Progenitor cell of endocrine pancreas (in vitro differentiated cells): ENCODE measurements at places on chromosomes 5 and 9. TPM values are rescaled to one million over a fixed set of nuclear protein-coding genes. Genes with fewer than 3 reads are reported as not detected.

The CKMT2 gene
- total RNA-seq, result 1.7 and 3.7 TPM in 2 replicates

The IFNA2 gene
- total RNA-seq, result not detected in 2 replicates

The BTNL8 gene
- total RNA-seq, result not detected in 2 replicates

The LHX2 gene
- total RNA-seq, result 0.24 TPM in 1 of 2 replicates, not detected in the other

The NUTM2F gene
- 0.16 TPM in 1 of 2 replicates, not detected in the other for total RNA-seq

The SHISAL2B gene
- total RNA-seq, result 0.51 TPM in 1 of 2 replicates, not detected in the other

The SPATA31D1 gene
- total RNA-seq, result not detected in 2 replicates

GRCh38 chr5:138649775-138650174 is 74.6 kb upstream of the HSPA9 start:
- H3K4me1 ChIP-seq, result peaks cover 4% of the 10 kb centered on the region
- no peak for DNase-seq
- peaks cover 18% of the 10 kb centered on the region for H3K27me3 ChIP-seq
- no peak overlapping the region for H3K27ac ChIP-seq
- no peak overlapping the region for H3K4me3 ChIP-seq

DNA sequence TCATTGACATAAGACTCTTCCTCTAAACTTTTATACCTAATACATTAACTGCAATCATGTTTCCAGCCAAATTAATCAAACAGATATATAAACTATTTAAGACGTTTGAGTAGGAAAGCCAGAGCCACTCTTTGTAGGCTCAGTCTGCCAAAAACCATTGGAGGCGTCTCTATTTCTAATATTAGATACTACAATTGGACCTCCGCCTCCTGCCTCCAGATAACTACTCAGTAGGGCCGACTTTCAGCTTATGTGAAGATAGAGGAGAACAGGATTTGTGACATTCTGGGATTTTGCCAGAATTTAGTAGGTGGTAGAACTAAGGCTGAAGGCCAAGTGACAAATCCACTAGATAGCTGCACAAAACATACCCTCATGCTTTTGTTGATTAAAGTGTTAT is 463.0 kb downstream of the CETN3 start:
- no peak overlapping the region for H3K4me3 ChIP-seq
- H3K27ac ChIP-seq, result no peak overlapping the region
- H3K27me3 ChIP-seq, result no peaks in the 10 kb centered on the region
- DNase-seq, result no peak

DNA sequence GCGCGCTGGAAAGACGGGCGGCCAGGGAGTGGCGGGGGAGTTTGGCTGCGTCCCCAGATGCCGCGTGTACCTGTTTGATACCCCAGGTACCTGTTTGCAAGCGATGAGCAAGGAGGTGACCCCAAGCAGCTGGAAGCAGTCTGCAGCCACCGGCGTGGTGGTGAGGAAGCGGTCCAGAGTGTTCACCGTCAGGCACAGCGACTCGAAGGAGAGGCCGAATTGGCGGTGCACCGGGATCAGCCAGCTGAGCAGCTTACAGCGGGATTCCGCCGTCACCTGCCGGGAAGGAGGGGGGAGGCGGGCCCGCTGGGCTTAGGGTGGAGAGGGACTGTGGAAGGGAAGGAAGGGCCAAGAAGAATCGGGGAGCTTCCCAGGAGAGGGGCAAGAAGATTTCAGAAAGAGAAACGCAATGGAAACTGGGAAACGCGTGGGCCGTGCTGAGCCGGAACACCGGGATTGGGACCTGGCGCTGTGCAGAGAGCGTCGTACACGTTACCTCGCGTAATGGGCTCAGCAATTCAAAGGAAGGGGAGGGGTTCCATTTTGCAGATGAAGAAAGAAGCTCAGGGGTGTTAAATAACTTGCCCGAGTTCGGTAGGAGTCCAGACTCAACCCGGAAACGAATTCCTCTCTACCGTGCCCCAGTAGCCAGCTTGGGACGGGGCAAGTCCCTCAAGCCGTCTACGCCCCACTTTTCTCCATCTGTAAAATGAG is 980 bp downstream of the CCNO start:
- no peak overlapping the region for H3K27ac ChIP-seq
- H3K4me3 ChIP-seq, result peak overlapping the region; percentile 77
- peaks cover 80% of the 10 kb centered on the region for H3K27me3 ChIP-seq
- H3K36me3 ChIP-seq, result no peaks in the 10 kb centered on the region

DNA sequence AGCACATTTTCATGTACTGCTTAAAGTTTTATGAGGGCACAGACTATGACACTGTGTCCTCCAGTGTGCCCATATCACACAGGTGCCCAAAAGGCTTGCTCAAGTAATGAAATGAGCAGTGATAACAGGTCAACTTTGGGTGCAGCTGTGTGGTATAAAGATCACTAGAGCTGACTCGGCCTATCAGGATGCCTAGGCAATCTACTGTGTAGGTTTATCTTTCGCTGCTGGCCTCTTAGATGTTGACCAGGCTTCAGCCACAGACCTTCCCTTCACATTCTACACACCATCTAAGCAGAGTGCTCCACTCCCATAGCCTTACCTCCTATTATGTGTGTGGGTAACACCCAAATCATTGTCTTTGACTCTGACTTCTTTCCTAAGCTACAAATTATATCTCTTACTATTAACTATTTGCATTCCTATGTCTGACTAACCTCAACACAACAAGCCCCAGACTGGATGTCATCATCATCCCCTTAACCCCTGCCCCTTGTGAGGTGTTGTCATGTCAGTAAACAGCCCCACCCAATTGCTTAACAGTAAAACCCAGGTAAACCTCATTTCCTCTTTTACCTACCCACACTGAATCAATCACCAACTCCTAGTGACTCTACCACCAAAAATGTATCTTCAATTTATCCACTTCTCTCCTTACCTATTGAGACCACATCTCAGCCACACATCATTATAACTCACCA is 2.5 kb downstream of the SREK1IP1 start:
- no peak for DNase-seq
- peaks cover 26% of the 10 kb centered on the region for H3K4me1 ChIP-seq
- peak overlapping the region; percentile 9 for H3K4me3 ChIP-seq
- peaks cover 4% of the 10 kb centered on the region for H3K36me3 ChIP-seq
- H3K27ac ChIP-seq, result no peak overlapping the region
- no peaks in the 10 kb centered on the region for H3K27me3 ChIP-seq

GRCh38 chr9:93222890-93223259 is 38.9 kb downstream of the WNK2 start:
- no peak for DNase-seq
- H3K4me1 ChIP-seq, result peaks cover 26% of the 10 kb centered on the region
- no peak overlapping the region for H3K4me3 ChIP-seq
- no peaks in the 10 kb centered on the region for H3K27me3 ChIP-seq
- peak overlapping the region; percentile 67 for H3K27ac ChIP-seq

DNA sequence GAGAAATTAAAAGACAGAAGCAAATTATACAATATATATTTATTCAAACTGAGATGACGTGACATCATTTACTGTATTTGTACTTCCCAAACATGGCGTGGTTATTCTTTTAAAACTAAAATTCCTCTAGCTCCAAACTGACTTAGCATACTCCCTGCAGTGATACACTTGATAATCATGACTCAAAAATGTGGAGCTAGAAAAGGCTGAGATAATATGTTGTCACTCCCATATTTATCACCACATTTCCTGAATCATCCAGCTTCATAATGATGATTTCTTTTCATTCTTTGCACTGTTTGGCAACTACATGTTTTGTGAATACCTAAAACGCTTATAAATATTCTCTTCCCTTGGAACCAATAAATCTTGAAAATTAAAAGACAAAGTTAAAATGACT is 341.0 kb downstream of the EBF1 start:
- H3K4me3 ChIP-seq, result no peak overlapping the region
- peaks cover 6% of the 10 kb centered on the region for H3K4me1 ChIP-seq
- DNase-seq, result no peak
- no peak overlapping the region for H3K27ac ChIP-seq
- H3K27me3 ChIP-seq, result peaks cover 5% of the 10 kb centered on the region

DNA sequence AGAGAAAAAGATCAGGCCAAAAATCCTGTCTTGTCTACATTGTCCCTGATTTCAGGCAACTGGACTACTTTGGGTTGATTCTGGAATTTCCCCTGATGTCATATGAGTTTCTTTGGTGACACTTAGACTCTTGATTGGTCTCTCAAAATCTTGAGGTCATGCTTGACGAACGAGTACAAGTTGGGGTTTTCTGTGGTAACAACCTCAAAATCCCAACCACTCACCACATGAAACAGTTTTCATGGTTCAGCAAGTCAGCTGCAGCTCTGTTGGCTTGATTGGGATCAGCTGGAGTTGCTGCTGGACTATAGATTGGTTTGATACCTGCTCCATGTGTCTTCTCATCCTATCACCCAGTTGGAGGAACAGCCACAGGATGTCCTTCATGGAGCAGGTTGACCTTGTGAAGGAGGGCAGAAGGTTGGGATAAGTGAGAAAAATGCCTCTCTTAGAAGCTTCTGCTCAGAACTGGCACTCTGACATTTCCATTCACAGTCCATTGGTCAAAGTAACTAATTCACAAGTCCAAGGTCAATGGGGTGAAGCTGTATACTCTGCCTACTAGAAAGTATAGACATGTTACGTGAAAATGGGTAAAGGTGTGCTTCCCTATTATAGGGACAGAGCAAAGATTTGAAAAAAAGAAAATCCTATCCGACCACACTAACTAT is 284.5 kb downstream of the SH3GL2 start:
- H3K27ac ChIP-seq, result no peak overlapping the region
- no peak for DNase-seq
- H3K27me3 ChIP-seq, result no peaks in the 10 kb centered on the region

DNA sequence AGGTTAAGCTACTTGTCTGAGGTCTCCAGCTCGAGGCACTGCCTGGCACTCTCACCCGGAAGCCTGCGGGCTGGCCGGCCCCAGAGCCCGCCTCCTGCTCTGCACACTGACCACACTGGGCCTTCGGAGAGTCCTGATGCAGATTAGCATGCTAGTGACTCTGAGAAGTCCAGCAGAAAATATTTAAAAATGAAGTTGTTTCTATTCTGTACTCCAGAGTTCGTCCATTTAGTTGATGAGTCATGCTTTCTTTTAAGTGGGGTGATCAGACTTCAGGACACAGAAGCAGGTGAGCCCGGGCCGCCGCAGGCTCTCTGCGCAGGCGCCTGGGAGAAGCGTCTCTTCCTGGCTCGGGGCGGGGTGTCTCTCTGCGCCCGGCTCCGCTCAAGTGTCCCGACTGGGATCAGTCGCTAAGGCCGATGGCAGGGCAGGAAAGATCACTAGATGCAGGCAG is 32.5 kb downstream of the FAM240B start:
- H3K36me3 ChIP-seq, result no peaks in the 10 kb centered on the region
- DNase-seq, result no peak
- peak overlapping the region; percentile 45 for H3K4me3 ChIP-seq
- peaks cover 20% of the 10 kb centered on the region for H3K27me3 ChIP-seq
- peaks cover 13% of the 10 kb centered on the region for H3K4me1 ChIP-seq

GRCh38 chr5:62620761-62621160 is 42.1 kb downstream of the LRRC70 start:
- DNase-seq, result no peak
- no peak overlapping the region for H3K27ac ChIP-seq
- H3K27me3 ChIP-seq, result no peaks in the 10 kb centered on the region
- H3K4me1 ChIP-seq, result no peaks in the 10 kb centered on the region

- no peak overlapping the region for H3K4me3 ChIP-seq
- no peaks in the 10 kb centered on the region for H3K36me3 ChIP-seq
- peaks cover 31% of the 10 kb centered on the region for H3K27me3 ChIP-seq
- H3K4me1 ChIP-seq, result peaks cover 11% of the 10 kb centered on the region
These were observed 8.0 kb upstream of the PALM2AKAP2 start for GRCh38 chr9:109771796-109772531.

DNA sequence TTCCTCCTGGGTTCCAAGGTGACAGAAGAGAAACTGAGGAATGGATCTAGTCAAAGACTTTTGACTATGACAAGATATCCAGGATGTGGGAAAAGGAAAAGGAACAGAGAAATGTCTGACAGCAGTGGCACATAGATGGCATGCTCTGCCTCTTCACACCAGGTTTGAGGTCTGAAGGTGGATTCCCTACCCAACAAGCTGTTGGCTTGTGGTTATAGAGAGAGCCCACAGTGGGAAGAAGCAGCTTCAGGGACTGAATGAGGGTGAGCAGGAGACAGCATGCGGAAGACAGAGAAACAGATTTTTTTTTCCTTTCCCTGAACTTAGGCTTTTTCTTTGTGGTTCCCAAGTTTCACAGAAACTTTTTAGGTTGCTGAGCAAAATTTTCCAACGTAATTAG is 20.6 kb downstream of the IFNW1 start:
- no peak overlapping the region for H3K27ac ChIP-seq
- H3K27me3 ChIP-seq, result peaks cover 3% of the 10 kb centered on the region
- H3K4me1 ChIP-seq, result peaks cover 10% of the 10 kb centered on the region
- DNase-seq, result no peak
- H3K36me3 ChIP-seq, result no peaks in the 10 kb centered on the region
- H3K4me3 ChIP-seq, result no peak overlapping the region

DNA sequence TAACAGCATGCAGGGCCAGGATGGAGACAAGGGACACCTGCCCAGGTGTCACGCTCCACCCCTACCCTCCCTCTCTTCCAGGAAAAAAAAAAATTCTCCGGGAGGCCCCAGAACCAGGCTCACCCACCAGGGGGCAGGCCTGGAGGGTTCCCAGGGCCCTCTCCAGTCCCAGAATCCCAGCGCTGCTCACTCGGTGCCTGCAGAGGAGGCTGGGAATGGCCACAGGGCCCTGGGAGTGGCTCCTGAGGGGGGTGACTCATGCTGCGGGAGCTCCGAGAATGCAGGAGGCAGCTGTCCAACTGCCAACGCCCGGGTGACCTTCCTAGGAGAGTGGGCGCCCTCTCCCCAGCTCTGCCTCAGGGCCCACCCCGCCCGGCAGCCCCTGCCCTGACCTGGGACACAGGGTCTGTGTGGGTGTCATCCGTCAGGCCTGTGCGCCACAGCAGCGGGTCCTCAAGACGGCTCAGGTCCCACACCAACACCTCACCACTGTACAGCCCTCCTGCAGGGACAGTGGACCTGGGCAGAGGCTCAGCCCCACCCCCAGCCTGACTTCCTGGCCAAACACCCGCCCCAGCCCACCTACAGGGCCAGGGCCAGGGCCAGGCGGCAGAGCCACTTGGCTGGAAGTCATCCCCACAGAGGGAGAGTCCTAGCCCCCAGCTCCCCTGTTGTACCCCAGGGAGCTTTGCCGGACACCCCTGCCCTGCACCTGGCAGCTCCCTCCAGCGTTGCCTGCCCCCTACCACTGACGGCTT is 21.2 kb downstream of the DYNC2I2 start:
- peaks cover 2% of the 10 kb centered on the region for H3K4me1 ChIP-seq
- no peaks in the 10 kb centered on the region for H3K27me3 ChIP-seq
- peak overlapping the region; percentile 96 for H3K27ac ChIP-seq
- peak; percentile 79 for DNase-seq

DNA sequence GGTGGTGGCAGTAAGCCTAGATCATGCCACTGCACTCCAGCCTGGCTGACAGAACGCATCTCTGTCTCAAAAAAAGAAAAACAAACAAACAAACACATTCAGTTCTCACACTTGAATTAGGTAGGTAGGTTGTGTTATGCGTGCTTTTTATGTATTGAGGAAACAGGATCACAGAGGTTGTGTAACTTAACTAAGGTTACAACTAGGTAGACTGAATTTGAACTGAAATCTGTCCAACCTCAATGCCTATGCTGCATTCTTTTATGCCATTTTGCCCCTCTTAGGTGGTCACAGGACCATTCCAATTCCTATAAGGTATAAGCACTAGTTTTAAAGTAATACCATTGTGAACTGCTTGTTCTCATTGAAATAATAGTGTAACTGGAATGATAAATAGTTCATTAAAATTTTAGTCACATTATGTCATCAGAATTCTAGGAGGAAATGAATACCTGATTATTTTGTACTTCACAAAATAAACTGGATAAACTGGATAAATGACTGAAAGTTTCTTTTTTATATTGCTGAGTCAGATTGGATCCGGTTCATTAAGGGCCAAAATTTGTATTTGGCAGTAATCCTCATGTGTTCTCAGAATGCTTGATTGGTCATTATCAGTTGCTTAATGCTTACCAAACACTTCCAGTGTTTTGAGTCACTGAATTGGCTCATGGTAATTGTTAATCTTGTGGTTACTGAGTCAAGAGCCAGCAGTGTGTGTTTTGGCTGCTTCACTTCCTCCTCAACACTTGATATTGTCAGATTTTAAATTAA is 7.1 kb downstream of the UBAP1 start:
- peak overlapping the region; percentile 73 for H3K27ac ChIP-seq
- H3K36me3 ChIP-seq, result peaks cover 4% of the 10 kb centered on the region
- DNase-seq, result no peak
- H3K4me3 ChIP-seq, result no peak overlapping the region
